ENCODE measurements at places on chromosomes 1 and 21. TPM values are rescaled to one million over a fixed set of nuclear protein-coding genes. Genes with fewer than 3 reads are reported as not detected.

- no peak overlapping the region for H3K4me3 ChIP-seq
- no peaks in the 10 kb centered on the region for H3K4me1 ChIP-seq
- no peaks in the 10 kb centered on the region for H3K36me3 ChIP-seq
These were observed 24.7 kb upstream of the IGSF5 start for GRCh38 chr21:39720126-39720778.

GRCh38 chr1:31799196-31799894, 16.5 kb downstream of the SPOCD1 start:
- peaks cover 5% of the 10 kb centered on the region for H3K27me3 ChIP-seq
- H3K4me1 ChIP-seq, result no peaks in the 10 kb centered on the region
- no peak overlapping the region for H3K27ac ChIP-seq
- DNase-seq, result no peak

DNA sequence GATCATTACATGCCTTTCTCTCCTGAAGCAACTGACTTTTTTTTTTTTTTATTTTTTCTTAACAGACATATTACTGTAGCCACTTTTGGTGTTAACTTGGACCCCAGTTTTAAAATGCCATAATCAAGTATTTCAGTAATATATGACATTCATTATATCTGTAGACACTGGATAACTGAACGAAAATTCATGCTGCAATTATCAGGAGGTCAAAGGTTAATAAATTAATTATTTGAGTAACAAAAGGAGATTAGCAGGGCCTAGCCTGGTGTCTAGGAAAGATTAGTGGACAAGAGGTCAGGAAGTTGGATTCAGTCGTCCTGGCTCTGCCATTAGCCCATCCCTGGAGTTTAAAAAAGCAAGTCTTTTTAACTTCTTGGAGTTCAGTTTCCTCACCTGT, 168.1 kb downstream of the TGFBR3 start:
- H3K27me3 ChIP-seq, result no peaks in the 10 kb centered on the region
- H3K4me3 ChIP-seq, result no peak overlapping the region
- no peak overlapping the region for H3K27ac ChIP-seq
- H3K36me3 ChIP-seq, result peaks cover 21% of the 10 kb centered on the region

DNA sequence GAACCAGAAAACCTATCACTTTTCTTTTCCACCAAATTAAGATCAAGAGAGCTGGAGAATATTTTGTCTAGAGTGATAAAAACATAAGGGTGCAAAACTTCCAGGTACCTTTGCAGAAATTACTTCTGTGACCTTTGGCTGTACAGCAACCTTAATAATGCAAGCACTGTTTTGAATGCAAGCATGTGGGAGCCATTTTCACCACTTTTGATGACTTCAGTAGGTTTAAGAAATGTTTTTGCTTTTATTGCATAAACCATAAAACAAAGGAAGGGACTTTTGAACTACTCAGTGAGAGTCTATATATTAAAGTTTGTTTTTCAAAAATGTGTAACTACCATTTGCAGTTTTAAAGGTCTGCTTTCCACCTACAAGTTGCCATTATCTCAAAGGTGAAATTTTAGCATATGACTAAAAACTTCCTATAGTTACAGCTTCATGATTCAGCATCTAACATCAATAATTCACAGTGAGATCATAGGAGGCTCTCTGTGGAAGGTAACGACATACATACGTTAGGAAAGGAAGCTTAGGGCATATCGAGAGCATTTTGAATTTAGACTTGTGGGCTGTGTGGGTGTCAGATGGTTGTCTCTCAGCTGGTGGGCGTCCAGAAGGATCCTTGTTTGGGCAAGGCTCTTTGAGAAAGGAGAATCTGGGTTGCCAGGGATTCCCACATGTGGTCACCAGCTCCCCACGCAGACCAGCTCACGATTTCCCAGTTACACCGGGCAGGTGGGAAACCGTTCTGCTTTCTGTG, 1.1 kb upstream of the GADD45A start:
- H3K4me3 ChIP-seq, result peak overlapping the region; percentile 44
- no peaks in the 10 kb centered on the region for H3K27me3 ChIP-seq
- peak overlapping the region; percentile 54 for H3K27ac ChIP-seq

GRCh38 chr1:18599086-18599485, 31.6 kb upstream of the PAX7 start:
- no peak overlapping the region for H3K4me3 ChIP-seq
- H3K27ac ChIP-seq, result no peak overlapping the region
- H3K27me3 ChIP-seq, result peaks cover 4% of the 10 kb centered on the region
- no peak for DNase-seq
- no peaks in the 10 kb centered on the region for H3K36me3 ChIP-seq
- no peaks in the 10 kb centered on the region for H3K4me1 ChIP-seq

CD55 gene
- polyA plus RNA-seq, result 61.1 TPM

AMIGO1 gene
- 20.2 TPM for polyA plus RNA-seq

MFAP2 gene
- polyA plus RNA-seq, result 0.39 TPM
